ENCODE measurements at places on chromosomes 6 and 20. TPM values are rescaled to one million over a fixed set of nuclear protein-coding genes. Genes with fewer than 3 reads are reported as not detected.

The BPIFB3 gene
- total RNA-seq = not detected

The MCCD1 gene
- not detected for total RNA-seq

GRCh38 chr20:15415908-15416307 is 1078.5 kb upstream of the FLRT3 start:
- H3K27ac ChIP-seq = no peak overlapping the region
- H3K36me3 ChIP-seq = no peaks in the 10 kb centered on the region
- peaks cover 4% of the 10 kb centered on the region for H3K4me1 ChIP-seq
- no peak overlapping the region for H3K4me3 ChIP-seq

The MYO6 gene
- total RNA-seq = 70.0 TPM

- no peak overlapping the region for H3K4me3 ChIP-seq
- H3K4me1 ChIP-seq = no peaks in the 10 kb centered on the region
- H3K36me3 ChIP-seq = no peaks in the 10 kb centered on the region
- no peak for DNase-seq
Observed at GRCh38 chr20:45187693-45188092, 13.0 kb downstream of the PI3 start.

GRCh38 chr6:10995114-10995707 is 48.9 kb downstream of the ELOVL2 start:
- H3K27ac ChIP-seq = no peak overlapping the region
- no peak overlapping the region for H3K4me3 ChIP-seq
- DNase-seq = no peak
- H3K4me1 ChIP-seq = peaks cover 6% of the 10 kb centered on the region

- H3K36me3 ChIP-seq = no peaks in the 10 kb centered on the region
- H3K27ac ChIP-seq = peak overlapping the region; percentile 84
- no peaks in the 10 kb centered on the region for H3K27me3 ChIP-seq
- H3K4me3 ChIP-seq = peak overlapping the region; percentile 82
Observed at GRCh38 chr20:9068233-9068801, 570 bp upstream of the PLCB4 start.

The BCLAF1 gene
- 246 TPM for total RNA-seq

GRCh38 chr6:86477500-86478148 is 459.7 kb upstream of the HTR1E start:
- no peak for DNase-seq
- H3K4me1 ChIP-seq = peaks cover 14% of the 10 kb centered on the region
- H3K27me3 ChIP-seq = no peaks in the 10 kb centered on the region
- no peak overlapping the region for H3K27ac ChIP-seq
- no peak overlapping the region for H3K4me3 ChIP-seq

- no peak overlapping the region for H3K4me3 ChIP-seq
- H3K27me3 ChIP-seq = peaks cover 14% of the 10 kb centered on the region
- H3K4me1 ChIP-seq = peaks cover 16% of the 10 kb centered on the region
- peak overlapping the region; percentile 88 for H3K27ac ChIP-seq
- H3K36me3 ChIP-seq = no peaks in the 10 kb centered on the region
Observed at GRCh38 chr6:137261361-137261760, 42.2 kb upstream of the IFNGR1 start.

GRCh38 chr6:16523606-16524379 is 237.5 kb downstream of the ATXN1 start:
- H3K27ac ChIP-seq = peak overlapping the region; percentile 20
- H3K4me1 ChIP-seq = peaks cover 8% of the 10 kb centered on the region
- H3K36me3 ChIP-seq = peaks cover 27% of the 10 kb centered on the region
- no peak for DNase-seq
- H3K4me3 ChIP-seq = no peak overlapping the region

The TMEM239 gene
- total RNA-seq = not detected

The BPI gene
- total RNA-seq = not detected

DNA sequence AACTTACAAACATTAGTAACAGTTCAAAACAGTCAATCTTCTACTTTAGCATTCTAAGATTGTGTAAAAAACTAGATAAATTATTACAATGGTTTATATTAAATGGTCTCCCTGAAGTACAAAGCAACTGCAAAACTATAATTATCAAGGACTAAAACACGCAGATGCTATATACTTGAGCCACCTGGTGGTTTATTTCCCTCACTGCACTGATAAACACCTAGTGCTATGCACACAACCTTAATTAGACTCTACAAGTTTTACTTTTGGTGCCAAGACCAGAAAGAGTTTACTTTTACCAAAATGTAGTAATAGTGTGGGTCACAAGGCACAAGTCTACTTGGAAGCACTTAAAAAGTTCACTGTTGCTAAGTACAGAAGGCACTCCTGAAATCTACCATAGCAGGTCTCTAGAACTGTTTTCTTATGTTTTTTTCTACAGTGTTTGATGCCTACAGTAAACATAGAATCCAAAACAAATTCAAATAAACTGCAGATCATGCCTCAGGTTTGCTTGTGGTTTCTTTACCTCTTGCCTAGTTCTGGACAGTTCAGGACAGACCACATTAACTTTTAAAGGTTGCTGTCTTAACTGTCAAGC is 49.2 kb downstream of the GMDS start:
- H3K4me3 ChIP-seq = no peak overlapping the region
- no peak overlapping the region for H3K27ac ChIP-seq
- H3K36me3 ChIP-seq = no peaks in the 10 kb centered on the region
- peaks cover 8% of the 10 kb centered on the region for H3K4me1 ChIP-seq

GRCh38 chr20:49929142-49929494 is 7.1 kb upstream of the RNF114 start:
- H3K4me3 ChIP-seq = no peak overlapping the region
- no peaks in the 10 kb centered on the region for H3K27me3 ChIP-seq
- DNase-seq = no peak
- H3K4me1 ChIP-seq = peaks cover 7% of the 10 kb centered on the region

DNA sequence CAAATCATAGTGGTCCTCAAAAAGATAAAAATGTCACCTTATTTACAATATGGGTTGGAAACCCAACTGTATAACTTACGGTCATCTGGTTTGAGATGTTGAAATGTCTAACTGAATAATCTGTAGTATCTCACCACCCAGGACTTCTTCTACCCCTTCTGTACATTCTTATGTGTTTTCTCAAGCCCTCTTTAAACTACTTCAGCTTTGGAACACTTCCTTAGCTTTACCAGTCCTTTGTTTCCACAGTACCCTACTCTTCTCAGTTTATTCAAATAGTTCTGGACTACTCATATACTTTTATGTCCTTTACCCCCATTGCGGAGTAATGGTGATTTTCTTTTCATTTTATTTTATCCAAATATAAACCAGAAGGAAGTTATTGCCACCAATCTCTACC is 128.6 kb upstream of the FOXO3 start:
- H3K4me3 ChIP-seq = no peak overlapping the region
- H3K36me3 ChIP-seq = peaks cover 9% of the 10 kb centered on the region
- H3K27ac ChIP-seq = no peak overlapping the region
- no peaks in the 10 kb centered on the region for H3K4me1 ChIP-seq

The SLC24A3 gene
- total RNA-seq = 3.3 TPM

The LRRC73 gene
- 0.58 TPM for total RNA-seq

The HLA-DPA1 gene
- 2.0 TPM for total RNA-seq

DNA sequence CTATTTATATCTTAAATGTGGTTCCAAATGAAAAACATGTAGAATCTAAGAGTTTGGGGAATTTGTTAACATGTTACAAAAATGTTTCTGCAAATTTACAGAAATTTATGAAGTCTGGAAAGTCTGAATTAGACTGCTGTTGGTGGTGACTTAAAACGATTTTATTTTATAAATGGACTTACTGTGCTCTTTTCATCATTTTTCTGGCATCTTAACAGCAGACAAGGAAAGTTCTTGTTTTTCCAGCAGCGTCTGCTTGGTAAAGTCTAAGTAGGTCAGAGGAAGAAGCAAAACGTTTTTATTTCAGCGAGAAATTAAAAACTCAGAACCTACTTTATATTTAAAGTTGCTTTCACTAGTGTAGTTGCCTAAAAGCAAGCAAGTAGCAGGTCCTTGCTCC is 48.6 kb upstream of the COL9A1 start:
- peaks cover 5% of the 10 kb centered on the region for H3K4me1 ChIP-seq
- no peak overlapping the region for H3K27ac ChIP-seq
- DNase-seq = no peak
- H3K27me3 ChIP-seq = peaks cover 20% of the 10 kb centered on the region

- no peak for DNase-seq
- no peak overlapping the region for H3K4me3 ChIP-seq
- no peaks in the 10 kb centered on the region for H3K27me3 ChIP-seq
- no peak overlapping the region for H3K27ac ChIP-seq
- H3K4me1 ChIP-seq = peaks cover 24% of the 10 kb centered on the region
Observed at GRCh38 chr20:35732644-35732982, 9.4 kb downstream of the RBM39 start.

DNA sequence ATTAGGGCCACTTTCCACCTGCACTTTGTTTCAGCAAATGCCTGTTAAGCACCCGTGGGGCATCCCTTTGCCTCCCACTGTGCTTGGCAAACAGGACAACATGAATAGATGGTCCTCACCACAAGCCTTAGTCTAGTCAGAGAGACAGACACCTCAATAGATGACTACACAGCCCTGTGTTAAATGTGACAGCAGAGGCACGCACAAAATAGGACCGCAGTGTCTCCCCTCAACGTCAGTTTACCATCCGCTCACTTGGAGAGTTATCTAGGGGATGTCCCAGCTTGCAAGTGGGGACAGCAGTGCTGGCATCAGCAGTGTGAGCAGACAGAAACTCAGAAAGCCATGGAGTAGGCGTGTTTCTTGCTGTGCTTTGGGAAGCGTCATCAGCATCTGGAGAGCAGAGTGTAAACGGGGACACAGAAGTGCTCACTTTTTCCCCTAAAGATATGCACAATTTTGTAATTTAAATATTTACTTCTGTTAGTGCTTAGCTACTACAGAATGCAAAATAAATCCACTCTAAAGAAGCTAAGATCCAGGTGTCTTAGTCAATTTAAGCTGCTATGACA is 66.0 kb upstream of the TXNDC5 start:
- no peaks in the 10 kb centered on the region for H3K36me3 ChIP-seq
- no peak overlapping the region for H3K4me3 ChIP-seq
- no peak overlapping the region for H3K27ac ChIP-seq
- no peak for DNase-seq
- H3K4me1 ChIP-seq = peaks cover 5% of the 10 kb centered on the region

- peaks cover 18% of the 10 kb centered on the region for H3K4me1 ChIP-seq
- H3K4me3 ChIP-seq = no peak overlapping the region
- H3K27me3 ChIP-seq = no peaks in the 10 kb centered on the region
Observed at GRCh38 chr20:45038745-45039474, 62.0 kb downstream of the KCNS1 start.

The UBE2C gene
- total RNA-seq = 48.1 TPM

The C6orf141 gene
- total RNA-seq = 6.5 TPM

The RIMS4 gene
- total RNA-seq = 1.6 TPM

DNA sequence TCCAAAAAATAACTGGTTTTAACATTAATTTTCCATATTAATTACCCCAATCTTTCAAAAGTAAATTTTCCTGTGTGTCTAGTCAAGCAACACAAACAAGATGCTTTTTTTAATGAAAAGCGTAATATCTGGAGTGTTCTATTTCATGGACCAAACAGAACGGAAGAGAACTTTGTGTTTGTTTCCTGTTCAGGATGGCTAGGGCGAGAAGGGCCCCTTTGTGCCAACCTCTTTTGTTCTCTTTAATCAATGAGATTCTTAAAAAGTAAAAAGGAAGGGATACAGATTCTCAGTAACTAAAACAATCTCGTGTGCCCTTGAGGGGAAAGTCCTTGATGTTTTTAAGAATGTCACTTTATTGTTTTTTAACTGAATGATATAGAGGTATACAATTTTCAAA is 55.7 kb downstream of the GNAS start:
- peaks cover 69% of the 10 kb centered on the region for H3K36me3 ChIP-seq
- peaks cover 18% of the 10 kb centered on the region for H3K4me1 ChIP-seq
- DNase-seq = no peak
